Activated naive CD4-positive, alpha-beta T cell treated with Interleukin-2 at 50 U/mL for 16 hours (primary cell): ENCODE measurements at places on chromosomes 4 and X.

DNA sequence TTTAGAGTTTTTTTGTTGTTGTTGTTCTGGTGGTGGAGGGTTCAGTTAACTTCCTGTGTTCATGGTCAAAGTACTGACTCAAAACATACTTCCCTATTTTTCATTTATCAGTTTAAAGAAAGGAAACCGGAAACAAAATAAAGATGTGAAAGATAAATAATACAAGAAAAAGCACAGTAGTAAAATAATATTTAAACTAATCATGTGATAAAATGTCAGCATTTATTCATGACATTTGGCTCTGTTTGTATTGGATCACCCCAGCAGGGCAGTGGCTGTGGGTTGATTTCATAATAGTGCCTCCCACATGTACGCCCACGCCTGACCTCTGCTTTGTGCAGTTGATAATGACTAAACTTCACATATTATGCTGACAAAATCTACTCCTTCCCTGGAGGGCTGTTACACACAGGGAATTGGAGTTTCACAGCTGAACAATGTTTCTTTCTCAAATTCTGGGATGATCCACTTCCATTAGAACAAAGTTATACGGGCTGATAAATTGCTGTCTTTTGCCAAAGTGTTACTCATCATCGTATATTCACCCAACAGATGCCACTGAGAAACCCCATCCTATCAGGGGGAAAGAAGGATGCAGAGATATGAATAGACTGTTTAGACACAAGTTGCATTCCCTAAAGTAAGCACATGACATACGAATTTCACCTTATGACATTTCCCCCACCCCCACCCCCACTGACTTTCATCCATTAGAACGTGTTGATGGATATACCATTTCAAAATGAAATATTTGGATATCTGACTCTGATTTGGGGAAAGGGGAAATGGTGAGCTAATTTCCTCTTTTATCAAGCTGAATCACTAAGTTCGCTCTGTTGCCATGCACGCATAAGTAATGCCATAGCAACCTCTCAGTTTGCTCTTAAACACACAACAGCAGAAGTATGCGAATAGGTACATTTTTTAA is 48.3 kb downstream of the AMELX start:
- DNase-seq = peak; percentile 1

- DNase-seq = no peak
Measured at GRCh38 chr4:112721627-112722026, 84.7 kb downstream of the LARP7 start.

- no peak for DNase-seq
Measured at GRCh38 chr4:6643141-6643847, 2.8 kb downstream of the MRFAP1 start.

DNA sequence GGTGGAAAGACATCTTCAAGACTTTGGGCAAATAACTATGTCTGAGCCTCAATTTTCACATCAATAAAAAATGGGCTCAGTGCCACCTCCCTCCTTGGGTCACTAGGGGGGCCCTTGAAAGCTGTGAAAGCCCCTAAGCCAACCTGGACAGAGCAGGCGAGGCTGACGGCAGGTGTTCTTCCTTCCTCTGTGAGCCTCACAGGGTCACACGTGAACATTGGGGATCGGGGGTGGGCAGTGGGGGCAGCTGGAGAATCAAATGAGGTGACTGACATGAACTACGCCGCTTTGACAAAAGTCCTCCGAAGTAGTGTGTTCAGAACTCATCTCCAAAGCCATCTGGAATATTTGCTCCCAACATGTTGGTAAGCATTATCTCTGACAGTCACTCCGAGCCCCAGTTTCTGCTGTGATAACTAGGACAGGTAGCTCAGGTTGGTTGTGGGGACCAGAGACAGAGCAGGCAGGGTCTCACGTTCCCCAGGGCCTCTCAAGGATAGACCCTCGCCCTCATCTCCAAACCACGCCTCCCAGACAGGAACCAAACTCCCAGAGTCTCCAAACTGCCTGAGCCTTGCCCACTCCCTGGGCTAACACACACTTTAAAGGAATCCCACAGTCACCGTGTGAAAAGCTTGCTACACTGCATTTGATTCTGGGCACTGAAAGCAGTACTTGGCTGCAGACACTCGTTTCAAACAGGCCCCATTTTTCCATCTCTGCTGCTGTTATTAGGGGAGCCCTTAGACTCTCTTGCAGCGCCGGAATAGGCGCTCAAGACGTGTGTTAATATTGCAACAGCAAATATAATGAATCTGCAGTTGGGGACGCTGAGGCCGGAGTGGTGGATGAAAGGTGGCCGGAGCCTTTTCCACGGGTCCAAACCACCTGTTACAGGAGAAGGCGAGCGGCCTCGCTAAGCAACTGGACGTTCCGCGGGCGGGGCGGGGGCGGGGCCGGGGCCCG is 717 bp upstream of the WFS1 start:
- DNase-seq = no peak

DNA sequence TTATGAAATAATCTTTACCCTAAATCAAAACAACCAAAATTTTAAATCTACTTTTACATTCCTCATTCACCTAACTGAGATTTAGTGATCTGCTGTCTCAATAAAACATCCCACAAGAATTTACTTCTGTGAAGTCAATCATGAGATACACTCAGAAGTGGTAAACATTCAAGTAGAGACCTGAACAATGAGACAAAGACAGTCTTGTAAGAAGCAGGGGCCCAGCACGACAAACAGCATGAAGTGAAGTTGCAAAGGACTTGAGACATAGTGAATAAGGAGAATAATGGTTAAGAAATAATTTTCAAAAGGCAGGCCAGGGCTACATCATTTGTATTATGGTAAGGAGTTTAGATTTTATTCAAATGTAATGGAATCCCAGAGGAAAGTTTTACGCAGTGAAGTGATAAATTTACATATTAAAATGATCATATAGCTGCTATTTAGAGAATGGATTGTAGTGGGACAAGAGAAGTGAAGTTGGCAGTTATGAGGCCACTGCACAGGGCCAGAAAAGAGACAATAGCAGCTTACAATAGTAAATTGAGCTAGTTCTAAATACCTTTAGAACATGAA is 101.9 kb downstream of the MAB21L2 start:
- no peak for DNase-seq

- DNase-seq = no peak
Measured at GRCh38 chrX:16589211-16589610, 60.7 kb upstream of the S100G start.

DNA sequence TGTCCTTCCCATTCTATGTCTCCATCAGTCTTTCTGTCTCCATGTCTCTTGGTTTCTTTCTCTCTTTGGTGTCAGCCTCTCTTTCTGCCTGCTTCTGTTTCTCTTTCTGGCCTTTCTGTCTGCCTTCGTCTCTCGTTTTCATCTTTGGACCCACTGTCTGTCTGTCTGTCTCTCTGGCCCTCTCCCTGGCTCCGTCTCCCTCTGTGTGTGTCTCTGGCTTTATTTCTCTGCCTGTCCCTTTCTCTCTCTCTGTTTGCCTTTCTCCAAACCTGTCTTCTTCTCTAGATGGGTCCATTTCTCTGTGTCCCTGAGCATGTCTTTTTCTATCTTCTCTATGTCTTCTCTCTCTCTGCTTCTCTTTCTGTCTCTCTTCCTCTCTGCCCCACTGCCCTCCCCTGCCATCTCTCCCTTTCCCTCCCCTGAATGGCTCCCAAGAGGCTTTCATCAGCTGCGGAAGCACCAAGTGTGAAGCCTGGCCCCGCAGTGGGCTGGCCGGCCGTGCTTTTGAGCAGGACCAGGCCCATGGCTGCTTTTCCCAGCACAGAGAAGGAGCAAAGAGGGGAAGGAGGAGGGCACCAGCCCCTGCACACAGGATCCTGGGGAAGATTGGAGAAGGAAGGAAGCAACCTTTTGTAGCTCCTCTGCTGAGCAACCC is 57.4 kb downstream of the PJA1 start:
- no peak for DNase-seq
